Activated T-cell treated with anti-CD3 and anti-CD28 coated beads, Interleukin-2, amount 50 U/mL, for 1 hour (primary cell): ENCODE measurements at places on chromosomes 16 and 17.

DNA sequence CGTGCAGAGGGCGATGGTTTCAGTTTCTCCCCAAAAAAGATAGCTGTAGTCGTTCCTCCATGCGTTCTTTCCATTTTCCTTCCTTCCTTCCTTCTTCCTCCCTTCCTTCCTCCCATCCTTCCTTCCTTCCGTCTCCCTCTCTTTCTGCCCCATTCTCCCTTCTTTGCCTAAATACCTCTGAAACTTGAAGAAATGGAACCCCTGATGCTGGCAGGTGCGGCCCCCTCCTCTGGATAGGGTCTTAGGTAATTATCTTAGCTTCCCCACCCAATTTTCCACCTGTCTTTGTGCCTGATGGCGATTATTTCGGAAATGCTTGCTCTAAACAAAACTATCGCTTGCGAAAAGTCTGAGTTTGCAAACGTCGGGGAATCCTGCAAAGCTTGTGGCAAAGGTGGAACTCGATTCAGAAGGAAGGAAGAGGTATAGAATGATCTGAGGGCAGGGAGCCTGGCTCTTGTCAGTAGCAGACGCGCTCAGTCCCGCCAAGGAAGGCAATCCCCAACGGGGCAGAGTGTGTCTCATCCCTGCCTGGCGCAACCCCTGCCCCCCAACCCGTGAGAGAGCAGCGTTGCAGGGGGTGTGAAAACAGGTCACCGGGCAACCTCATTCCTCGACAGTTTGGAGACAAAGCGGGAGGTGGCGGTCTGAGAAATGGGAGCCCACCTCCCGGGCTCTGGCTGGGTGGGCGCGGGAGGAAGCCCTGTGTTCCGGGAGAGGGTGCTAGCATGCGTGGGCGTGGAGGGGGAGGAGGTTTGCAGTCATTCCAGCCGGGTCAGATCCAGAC lies 2.9 kb upstream of the CBX8 start:
- DNase-seq = peak; percentile 31

- no peak for DNase-seq
Measured at GRCh38 chr17:81608082-81608481, 28.8 kb downstream of the NPLOC4 start.

GRCh38 chr16:20879175-20880040 lies 20.8 kb downstream of the DCUN1D3 start:
- no peak for DNase-seq

DNA sequence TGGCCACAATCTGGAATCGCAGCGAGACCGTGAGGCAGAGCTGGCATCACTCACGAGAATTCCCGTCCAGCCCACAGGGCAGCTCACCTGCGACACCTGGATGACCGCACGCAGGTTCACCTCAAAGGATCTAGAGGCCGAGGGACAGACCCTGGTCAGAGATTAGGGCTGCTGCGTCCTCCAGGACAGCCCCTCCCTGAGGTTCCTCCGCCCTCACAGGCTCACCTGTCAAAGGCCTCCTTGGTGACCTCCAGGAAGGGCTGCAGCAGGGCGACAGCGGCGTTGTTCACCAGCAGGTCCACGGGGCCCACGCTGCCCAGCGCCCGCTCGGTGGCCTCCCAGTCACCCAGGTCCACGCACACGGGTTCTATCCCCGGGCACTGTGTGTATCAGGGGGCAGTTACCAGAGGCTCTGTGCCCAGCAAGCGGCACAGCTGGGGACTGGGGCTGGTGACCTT lies 834 bp downstream of the DCXR start:
- DNase-seq = no peak

DNA sequence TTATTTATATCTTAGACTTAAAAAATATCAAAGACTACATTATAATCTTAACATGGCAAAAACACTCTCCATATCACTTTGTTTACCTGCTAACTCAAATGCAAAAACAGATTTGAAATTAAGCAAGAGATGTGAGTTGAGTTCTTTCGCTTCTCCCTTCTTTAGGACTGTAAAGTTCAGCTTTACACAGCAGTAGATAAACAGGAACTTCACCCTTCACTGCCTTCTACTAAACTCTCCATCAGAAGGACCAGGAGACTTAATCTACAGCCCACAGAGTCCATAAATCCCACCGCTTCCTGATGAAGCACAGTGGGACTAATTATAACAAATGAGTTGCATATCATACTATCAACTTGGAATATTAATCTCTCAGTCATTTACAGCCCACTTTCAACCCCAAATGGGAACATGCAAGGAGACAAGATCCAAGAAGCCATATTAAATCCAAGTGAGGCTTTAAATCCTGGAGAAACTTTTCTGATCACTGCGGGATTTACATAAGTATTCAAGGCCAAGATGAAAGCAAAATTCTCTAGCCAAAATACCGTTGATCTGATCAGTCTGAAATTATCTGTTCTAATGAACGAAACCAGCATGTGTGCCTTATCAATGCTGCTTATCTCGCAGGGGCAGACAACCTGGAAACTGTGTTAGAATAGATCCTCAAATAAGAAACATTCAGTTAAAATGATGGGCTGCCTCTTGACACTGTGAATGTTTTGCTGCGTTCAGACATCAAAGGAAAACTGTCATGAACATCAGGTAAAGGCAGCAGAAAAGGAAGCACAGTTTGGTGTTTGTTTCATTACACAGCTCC lies 1.6 kb downstream of the AMFR start:
- no peak for DNase-seq

DNA sequence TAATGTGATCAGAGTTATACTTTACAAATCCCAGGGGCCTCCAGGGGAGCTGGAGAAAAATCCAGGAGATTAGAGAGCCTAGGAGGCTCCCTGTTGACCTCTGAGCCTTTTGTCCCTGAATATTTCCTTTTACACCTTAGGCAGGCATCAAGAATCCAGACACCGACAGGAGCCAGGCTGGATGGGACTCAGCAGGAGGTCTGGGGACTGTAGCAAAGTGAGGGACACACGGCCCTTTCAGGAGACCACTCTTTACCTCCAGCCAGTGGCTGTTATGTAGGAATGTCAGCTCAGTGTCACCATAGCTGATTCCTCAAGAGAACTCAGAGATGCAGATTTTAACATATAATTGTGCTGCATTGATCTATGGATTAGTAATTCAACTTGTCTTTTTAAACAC lies 198.4 kb downstream of the SHISA9 start:
- no peak for DNase-seq

GRCh38 chr17:6712058-6712853 lies 913 bp downstream of the SLC13A5 start:
- DNase-seq = no peak

DNA sequence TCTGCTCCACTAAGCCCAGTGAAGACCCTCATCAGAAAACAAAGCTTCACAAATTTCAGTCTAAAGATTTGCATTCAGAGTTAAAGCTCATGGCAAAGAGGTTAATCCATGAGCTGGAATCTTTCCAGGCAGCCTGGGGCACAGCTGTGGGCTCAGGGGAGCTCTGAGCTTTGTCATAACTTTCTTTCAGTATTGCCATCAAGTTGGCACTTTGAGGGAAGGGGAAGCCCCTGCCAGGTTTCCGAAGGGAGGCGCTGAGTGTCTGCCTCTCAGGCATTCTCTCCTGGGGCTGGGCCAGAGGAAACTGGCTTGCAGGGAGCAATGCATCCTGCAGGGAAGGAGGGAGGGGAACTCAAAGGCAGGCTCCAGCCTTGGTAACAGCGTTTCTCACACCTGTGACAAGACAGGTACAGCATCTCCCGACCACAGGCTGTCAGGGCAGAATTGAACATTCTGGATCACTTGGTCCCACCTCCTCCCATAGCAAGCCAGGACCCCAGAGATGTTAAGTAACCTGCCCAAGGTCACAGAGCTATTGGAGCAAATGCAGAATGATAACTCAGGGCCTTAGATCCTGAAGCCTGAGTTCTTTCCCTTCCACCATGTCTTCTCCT lies 3.9 kb downstream of the LPO start:
- no peak for DNase-seq
